Stimulated activated CD4-positive, alpha-beta T cell treated with anti-CD3 and anti-CD28 coated beads, TNF-alpha, amount 100 ng/mL, for 4 hours (primary cell): ENCODE measurements at places on chromosomes 11 and 22.

- DNase-seq: no peak
These were observed 9.9 kb downstream of the PKP3 start for GRCh38 chr11:403761-404431.

- no peak for DNase-seq
These were observed 69.2 kb upstream of the GRK3 start for GRCh38 chr22:25495285-25495684.

GRCh38 chr11:69158301-69159149 lies 2.8 kb downstream of the SMIM38 start:
- no peak for DNase-seq

GRCh38 chr11:10627291-10627690 lies 58.8 kb upstream of the LYVE1 start:
- no peak for DNase-seq

DNA sequence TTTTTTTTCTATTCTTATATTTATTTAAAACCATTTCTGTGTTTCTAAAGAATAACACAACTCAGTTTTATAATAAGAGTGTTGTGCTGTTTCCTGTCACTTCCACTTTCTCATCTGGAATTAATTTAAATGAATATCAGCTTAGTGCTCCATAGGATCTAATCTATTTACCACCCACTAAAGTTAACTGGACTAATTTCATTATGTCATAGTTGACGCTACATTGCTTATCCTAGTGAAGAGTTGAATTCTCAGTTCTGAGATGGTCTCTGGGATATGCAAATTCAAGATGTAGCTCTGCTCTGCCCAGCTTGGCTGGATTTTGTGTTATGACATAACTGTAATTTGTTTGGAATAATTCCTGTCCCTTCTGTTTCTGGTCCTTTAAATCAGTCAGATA lies 380.1 kb downstream of the METTL15 start:
- DNase-seq: no peak

- no peak for DNase-seq
These were observed 149.4 kb downstream of the WNT11 start for GRCh38 chr11:76056876-76057275.

GRCh38 chr22:20456722-20457076 lies 19.1 kb upstream of the SCARF2 start:
- DNase-seq: no peak

DNA sequence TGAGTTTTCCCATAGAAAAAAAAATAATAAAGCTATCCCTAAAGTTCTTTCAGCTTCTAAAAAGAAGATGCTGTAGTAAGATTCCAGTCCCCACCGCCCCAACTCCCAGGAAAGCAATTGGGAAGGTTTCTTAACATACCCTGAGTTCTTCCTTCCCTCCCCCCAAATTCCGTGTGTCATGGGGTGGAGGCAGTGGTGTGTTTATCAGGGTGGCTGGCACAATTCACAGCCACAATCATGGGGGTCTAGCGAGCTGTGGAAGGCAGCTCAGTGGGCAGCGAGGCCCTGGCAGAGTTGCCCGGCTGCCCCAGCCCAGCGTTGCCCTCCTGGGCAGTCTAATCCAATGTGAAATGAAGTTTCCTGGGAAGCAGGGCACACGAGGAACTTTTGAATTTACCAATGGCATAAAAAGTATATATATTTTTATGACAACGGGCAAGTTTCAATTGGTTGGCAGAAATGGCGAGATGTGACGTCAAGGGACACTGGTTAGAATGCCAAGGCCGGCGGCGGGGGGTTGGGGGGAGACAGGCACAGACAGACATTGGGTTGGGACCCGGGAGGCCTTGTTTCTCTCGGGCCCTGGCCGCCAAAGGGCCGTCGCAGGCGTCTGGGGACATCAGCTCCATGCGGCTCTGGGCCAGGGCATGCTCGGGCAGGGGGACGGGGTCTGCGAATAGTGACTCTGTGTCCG lies 80.7 kb upstream of the PPARA start:
- DNase-seq: no peak

DNA sequence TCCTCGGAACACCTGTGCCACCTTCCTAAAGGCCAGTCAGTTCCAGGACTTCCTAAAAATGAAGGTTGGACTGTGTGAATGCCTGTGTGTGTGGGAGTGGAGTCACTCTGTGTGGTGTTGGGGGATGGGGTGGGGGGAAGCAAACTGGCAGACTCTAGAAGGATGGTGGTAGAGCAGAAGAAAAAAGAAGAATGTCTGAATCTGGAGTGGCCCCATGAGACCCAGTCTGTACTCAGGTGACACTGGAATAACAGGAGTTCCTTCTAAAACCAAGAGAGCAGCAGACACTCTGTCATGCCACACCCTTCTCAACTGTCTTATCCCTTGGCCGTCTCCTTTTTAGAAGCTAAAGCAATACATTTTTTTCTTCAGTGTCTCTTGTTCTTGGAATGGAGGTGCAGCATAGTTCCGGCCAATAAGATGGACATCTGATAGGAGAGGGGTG lies 82.9 kb downstream of the MAML2 start:
- DNase-seq: no peak

- DNase-seq: no peak
These were observed 15.0 kb downstream of the TPCN2 start for GRCh38 chr11:69063652-69064260.

GRCh38 chr11:68315171-68315920 lies 3.0 kb downstream of the LRP5 start:
- no peak for DNase-seq

DNA sequence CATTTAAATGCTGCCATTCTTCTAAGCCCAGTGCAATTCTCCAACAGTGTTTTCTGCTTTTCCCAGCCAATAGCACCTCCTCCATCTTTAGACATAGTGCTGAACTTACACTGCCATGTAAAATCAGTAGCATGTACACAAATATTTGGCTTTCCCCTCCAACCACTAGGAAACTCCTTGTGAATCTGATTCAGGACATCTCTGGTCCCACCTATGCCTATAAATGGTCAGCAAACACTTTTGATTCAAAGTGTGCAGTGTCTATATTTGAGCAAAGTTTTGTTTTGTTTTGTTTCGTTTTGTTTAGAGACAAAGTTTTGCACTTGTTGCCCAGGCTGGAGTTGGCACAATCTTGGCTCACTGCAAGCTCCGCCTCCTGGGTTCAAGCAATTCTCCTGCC lies 24.8 kb downstream of the YPEL4 start:
- DNase-seq: no peak

DNA sequence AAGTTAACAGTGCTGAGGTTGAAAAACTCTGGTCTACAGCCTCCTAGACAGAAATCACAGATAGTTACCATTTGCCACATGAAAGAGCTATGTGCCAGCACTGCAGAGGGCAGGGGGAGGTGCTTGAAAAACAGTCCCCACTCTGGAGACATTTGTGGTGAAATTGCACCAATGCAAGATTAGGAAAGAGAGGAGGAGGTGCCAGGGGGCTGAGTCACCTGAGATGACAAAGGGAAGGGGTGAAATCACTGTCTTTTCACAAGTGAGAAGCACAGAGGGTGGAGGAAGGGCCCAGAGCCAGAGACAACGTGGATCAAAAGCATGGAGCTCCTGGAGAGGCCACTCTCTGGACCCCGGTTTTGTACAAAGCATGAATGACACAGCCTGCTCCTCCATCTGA lies 196.3 kb downstream of the BUD13 start:
- no peak for DNase-seq

DNA sequence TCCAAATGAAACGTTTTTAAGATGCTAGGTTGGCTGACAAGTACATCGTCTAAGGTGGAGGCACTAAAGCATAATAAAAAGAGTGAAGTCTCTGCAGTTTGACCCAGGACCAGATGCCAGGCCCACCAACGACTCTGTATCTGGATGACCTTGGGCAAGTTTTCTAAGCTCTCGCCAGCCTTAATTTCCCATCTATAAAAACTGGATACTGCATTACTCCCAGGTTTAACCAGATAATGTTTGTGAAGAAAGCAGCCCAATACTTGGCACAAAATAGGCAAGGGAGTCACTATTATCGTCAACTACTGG lies 49.0 kb downstream of the FAM83F start:
- DNase-seq: no peak

- no peak for DNase-seq
These were observed 13.5 kb downstream of the ARFGAP2 start for GRCh38 chr11:47163193-47163592.

GRCh38 chr22:42711281-42711731 lies 9.4 kb downstream of the A4GALT start:
- no peak for DNase-seq

GRCh38 chr22:46684706-46685105 lies 53.3 kb downstream of the CERK start:
- DNase-seq: no peak

GRCh38 chr22:35380537-35381423 lies at the start of gene HMOX1:
Gene HMOX1, plus strand, starts transcription at chr22:35381096. Its CDS starts 78 bp downstream, at chr22:35381174.
- DNase-seq: no peak

GRCh38 chr11:44823006-44823405 lies 96.2 kb downstream of the TSPAN18 start:
- DNase-seq: no peak

DNA sequence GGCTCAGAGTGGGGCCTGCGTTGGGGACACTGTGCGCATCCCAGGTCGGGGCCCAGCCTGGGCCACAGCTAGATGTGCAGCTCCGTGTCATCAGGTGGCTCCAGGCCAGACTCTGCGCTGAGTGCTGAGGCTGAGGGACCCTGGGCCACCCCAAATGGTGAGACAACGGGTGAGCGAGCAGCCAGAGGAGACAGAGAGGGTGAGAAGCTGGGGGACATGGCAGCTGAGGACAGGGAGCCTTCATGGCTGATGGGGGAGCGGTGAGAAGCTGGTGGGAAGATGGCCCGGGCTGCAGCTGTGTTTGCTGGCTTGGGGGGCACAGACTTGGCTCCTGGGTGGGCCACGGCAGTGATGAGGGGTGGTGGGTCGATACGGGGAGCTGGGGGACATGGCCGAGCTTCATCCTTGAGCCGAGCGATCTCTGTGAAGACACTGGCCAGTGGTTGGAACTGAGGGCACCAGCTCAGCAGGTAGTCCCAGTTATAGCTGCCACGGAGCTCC lies 2.5 kb upstream of the TPP1 start:
- DNase-seq: no peak

DNA sequence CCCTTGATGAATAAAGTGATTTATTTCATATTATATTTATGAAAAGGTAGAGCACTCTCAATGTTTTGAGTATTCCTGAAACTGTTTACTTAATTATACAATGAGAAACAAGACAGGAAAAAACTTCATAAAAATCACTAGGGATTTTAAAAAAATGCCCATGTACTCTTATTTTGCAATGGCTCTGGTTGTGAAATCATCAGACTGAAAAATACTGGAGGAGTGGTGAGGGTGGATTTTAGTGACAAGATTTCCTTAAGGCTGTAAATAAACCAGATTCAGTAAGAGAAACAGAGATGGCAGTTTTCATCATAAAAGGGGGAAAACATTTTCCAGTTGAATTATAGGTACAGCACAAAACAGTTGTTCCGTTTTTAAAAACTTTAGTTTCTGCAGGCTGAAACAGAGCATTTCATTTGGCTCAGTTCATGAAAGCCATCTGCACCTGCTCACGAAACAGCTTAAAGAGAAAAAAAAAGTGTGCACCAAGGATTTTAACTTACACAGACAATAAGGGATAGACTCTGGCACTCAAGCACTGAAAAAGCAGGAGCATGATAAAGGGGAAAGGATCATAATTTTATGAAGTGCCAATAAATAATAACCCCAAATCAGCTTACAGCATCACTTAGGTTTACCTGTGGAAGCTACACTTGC lies 100.7 kb downstream of the MAML2 start:
- DNase-seq: no peak

DNA sequence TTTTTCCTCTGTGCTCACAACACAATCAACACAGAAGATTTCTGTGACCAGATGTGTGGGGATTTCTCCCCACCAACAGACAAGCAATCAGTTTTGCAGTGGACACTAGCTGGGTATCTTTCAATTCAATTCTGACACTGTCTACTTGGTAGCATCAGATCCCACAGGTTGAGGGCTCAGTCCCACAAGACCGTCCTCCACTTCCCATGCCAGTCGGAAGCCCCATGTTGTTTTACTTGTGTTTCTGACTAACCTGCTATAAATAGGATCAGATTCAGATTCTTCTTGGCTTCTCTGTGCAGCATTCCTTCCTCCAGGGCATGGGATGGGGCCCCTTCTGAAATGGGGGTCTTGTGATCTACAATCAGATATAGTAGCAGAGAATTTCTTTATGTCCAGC lies 19.6 kb downstream of the ACER3 start:
- DNase-seq: no peak

- DNase-seq: no peak
These were observed 8.2 kb downstream of the LRFN4 start for GRCh38 chr11:66864924-66865697.

DNA sequence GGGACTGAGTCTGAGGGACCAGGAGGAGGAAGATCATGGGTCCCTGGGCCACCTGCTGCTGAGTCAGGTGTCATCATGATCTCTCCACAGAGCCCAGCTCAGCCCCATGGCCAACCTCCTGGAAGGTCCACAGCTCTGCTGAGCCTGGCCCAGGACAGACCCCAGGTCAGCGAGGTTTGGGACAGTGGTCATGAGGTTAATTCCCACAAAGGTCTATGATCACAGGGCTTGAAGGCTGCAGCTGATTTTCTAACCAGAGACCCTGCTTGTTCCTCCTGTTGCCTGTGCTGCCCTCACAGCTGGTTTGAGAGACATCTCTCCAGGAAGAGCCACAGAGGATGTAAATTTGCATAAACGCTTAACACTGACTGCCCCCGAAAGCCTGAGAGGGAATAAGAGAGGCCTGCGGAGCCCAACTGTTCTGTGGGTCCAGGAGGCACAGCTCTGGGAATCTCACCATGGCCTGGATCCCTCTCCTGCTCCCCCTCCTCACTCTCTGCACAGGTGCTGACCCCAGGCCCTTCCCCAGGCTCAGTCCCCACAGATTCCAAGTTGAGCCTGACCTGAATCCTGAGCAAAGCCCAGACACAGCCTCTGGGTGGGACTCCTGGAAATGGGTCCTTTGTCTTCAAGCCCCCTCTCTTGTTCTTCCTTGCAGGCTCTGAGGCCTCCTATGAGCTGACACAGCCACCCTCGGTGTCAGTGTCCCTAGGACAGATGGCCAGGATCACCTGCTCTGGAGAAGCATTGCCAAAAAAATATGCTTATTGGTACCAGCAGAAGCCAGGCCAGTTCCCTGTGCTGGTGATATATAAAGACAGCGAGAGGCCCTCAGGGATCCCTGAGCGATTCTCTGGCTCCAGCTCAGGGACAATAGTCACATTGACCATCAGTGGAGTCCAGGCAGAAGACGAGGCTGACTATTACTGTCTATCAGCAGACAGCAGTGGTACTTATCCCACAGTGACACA lies 102.8 kb downstream of the GGTLC2 start:
- no peak for DNase-seq

GRCh38 chr22:46575911-46576555 lies 38.6 kb upstream of the CELSR1 start:
- no peak for DNase-seq

GRCh38 chr11:120569861-120570260 lies 58.3 kb downstream of the GRIK4 start:
- no peak for DNase-seq

DNA sequence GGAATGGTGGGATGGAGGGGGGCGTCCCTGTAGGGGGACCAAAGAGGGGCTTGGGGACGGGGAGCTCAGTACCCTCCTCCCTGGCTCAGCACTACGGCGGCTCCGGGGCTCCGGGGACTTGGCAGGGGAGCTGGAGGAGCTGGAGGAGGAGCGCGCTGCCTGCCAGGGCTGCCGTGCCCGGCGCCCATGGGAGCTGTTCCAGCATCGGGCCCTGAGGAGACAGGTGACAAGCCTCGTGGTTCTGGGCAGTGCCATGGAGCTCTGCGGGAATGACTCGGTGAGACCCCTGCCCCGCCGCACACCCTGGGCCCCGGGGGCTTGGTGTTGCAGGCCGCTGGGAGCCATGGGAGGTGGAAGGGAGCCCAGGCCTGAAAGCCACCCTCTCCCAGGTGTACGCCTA lies 11.8 kb upstream of the MIF start:
- DNase-seq: no peak
